Fibroblast of mammary gland (primary cell): ENCODE measurements at places on chromosomes 11 and 22.

- DNase-seq: peak; percentile 28
Measured at GRCh38 chr11:97361812-97362378, 972.1 kb downstream of the JRKL start.

DNA sequence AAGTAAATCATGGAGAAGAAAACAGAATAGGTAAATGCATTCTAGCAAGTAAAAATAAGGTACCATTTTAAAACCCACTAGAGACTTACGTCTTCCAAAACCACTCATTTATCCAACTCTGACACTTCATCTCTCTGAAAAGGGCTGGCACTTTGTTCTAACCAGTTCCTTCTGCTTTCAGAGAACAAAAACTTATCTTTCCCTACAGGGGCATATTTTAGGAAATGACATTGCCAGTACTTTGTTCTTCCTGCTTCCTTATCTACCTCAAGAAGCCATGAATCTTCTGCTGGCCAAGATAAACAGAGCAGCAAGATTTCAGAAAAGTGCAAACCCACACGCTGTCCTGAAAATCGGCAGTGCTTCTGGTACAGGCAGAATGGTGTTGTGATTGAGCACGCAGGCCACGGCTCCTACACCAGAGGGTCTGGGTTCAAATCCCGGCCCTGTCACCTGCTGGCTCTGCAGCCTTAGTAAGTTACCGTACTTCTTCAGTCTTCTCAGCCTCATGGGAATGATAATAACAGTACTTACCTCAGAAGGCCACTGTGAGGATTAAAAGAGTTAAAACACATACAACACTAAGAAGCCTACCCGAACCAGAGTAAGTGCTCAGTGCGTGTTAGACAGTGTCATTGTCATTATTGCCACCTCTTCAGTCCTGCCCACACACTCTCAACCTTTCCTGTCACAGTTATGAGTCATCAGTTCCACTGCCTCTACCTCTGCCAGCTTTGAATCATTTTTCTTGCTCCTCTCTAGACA, 11.0 kb downstream of the MPZL3 start:
- DNase-seq: no peak

DNA sequence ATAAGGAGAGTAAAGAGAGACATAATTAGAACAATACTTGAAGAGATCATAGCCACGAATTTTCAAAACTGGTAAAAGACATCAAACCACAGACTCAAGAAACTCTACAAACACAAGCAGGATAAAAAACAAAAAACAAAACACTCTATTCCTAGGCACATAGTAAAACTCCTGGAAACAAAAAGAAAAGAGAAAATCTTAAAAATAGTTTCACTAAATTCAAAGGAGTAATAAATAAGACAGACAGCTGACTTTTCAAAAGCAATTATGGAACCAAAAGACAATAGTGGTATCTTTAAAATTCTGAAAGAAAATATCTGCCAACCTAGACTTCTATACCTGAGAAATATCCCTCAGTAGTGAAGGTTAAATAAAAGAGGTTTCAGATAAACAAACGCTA, 9.2 kb upstream of the NARS2 start:
- no peak for DNase-seq

DNA sequence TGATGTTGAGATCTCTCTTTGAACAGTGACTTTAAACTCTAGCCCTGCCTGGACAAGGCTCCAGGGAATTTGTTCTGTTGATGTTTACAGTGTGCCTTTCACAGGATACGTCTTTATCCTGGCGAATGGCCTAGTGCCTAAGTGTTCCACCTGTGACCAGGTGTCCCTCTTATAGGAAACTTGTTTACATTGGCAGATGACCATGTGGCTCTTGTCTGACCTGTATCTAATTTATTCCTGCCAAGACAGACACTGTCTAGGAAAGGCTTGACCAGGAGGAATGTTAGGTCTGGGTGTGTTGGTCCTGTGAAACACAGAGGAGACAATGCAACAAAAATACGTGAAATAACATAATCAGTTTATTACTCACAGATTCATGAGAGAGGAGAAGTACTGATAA, 875.6 kb downstream of the METTL15 start:
- DNase-seq: no peak

DNA sequence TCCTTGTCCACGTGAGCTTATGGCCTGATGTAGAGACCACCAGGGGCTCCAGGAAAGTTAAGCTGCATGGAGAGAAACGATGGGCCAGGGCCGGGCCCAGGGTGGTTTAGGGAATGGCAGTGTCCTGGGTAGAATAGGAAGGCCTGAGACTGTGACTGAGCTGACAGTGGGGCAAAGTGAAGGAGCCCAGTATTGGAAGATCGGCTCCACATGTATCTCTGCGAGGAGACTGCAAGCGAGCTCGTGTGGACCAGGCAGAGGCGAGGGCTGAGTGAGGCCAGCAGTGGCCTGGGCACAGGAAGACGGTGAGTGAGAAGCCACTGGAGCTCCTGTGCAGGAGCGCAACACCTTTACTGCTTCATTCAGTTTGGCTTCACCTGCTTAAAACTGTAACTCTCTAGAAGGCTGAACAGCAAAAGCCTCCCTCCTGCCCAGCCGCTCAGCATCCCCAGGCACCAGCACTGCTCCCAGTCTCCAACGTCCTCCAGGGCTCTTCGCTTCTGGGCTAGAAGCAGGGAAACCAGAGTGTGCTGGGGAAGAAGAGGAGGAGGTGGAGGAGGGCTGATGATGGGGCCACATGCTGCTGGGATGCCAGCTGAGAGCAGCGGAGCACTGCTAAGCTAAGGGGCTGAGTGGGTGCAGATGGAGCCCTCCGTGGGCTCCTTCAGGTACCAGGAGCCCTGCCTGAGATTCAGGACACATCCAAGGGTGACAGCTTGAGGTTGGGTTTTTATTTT, 13.5 kb downstream of the TCIRG1 start:
- no peak for DNase-seq

DNA sequence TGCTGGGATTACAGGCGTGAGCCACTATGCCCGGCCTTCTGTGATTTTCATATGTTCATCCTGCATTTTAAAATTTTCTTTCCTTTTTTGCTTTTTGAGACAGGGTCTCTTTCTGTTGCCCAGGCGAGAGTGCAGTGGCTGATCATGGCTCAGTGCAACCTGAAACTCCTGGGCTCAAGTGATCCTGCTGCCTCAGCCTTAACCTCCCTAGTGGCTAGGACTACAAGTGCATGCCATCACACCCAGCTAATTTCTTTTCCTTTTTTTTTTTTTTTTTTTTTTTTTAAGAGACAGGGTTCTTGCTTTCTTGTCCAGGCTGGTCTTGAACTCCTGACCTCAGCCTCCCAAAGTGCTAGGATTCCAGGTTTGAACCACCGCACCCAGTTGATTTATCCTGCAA, 54.1 kb upstream of the WT1 start:
- DNase-seq: no peak

DNA sequence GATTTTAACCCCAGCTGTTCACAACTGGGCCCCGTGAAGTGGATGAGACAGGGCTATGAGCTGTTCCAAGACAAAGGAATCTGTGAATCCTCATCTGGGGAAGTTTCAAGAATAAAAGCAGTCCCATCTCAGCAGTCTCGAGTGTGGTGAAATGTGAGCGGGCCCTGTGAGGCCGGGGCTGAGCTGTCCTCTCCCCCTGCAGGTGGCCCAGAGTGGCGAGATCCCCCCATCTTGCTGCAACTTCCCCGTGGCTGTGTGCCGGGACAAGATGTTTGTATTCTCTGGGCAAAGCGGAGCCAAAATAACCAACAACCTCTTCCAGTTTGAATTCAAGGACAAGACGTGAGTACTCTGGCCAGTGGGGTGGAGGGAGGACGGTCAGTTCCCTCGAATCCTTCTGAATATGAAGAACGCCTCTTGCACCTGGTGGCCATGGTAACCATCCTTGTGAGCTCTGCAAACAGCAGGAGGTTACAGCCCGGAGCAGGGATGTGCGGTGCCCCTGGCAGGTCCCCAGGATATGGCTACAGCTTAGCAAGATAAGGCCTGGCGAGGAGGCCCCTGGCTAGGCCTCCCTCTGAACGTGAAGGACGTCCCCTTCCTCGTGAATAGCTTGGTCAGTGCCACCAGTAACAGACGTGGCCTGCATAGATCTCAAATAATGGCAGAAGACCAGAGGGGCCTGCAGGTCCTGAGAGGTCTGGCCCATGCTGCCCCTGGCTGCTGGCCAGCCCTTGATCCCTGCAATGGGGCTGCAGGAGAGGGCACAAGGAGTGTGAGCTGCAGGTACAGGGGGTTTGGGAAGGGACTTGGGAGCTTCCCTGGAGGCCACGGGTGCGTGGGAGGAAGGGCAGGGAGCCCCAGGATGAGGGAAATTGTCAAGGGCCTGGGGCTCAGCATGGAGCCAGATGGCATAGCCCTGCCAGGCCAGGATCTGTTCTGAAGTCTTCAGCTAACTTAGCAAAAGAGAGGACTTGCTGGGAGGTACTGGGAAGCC, 8.4 kb downstream of the LZTR1 start:
- DNase-seq: no peak

DNA sequence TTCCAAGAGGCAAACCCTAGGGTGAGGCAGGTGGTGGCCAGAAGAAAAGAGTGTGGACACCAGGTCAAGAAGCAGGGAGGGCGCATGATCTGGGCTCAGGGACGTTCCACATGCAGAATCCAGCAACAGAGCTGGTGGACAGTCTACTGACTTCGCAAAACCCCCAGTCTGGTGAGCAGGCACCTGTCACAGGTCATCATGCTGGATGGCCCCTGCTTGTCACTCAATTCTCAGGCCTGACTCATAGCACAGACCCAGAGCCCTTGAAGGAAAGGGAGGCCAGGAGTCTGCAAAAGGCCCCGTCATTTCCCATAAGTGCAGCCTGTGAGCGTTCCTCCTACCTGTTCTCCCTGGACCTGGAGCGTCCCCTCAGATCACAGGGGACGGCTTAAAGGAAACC, 18.2 kb downstream of the APOL4 start:
- DNase-seq: no peak
